ENCODE measurements at places on chromosomes 11 and 22.

- DNase-seq, result no peak
Observed at GRCh38 chr11:111206472-111206871, 39.1 kb upstream of the POU2AF2 start.

DNA sequence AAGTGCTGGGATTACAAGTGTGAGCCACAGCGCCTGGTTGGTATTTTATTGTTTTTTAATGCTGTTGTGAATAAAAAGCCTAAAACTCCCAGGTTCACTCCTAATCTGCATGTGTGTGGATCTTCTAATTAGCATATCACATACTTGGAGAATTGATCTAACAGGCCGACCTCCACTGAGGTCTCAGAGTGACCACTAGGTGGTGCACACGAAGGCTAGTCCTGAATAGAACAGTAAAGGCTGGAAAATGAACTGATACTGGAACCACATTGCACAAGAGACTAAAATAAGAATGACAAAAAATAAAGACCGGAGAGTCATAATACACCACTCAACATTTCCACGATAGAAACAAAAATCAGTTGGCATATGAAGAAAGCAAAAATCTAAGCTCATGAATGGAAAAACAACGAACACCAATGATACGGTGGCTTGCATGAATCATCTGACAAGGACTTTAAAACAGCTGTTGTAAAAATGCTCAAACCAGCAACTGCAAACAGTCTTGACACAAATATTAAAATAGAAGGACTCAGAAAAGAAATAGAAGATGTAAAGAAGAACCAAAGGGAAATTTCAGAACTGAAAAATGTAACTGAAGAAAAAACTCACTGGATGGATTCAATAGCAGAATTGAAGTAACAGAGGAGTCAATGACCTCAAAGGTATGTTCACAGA lies 19.2 kb downstream of the PIM3 start:
- no peak for DNase-seq

GRCh38 chr11:68998390-68998911 lies 14.6 kb downstream of the MRGPRF start:
- DNase-seq, result no peak

DNA sequence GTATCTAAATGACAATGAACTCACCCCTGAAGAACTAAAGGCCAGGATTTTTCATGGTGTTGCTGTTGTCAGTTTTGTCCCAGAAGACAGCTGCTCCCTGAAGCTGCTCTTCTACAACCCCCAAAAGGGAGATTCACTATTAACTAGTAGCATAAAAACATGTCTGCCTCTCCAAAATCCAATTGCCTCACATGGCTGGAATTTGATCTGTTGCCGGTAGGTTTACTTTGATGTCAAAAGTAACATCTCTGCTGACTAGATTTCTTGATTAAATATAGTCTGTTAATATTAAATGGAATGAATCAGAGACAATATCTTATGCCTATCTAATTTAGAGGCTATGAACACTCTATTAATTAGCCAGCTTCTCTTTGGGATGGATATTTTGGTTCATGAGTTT lies 425.4 kb downstream of the ETS1 start:
- DNase-seq, result no peak

- peak; percentile 84 for DNase-seq
Observed at GRCh38 chr22:18075720-18076497, 1.9 kb upstream of the PEX26 start.

DNA sequence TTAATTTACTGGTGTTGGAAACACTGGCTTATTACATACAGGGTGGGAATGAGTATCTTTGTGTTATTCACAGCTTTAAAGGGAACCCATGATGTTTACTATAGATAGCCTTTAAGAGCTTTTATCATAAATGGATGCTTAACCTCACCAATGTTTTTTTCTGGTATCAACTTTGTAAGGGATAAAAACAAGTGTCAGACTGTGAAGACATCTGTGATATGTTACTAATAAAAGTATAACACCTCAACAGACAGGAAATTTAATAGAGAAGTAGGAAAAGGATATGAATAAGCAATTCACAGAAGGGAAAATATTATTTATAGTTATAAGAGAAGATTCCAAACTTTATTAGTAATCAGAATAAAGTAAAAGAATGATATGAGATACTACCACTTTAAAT lies 46.3 kb downstream of the ACAT1 start:
- peak; percentile 16 for DNase-seq

- DNase-seq, result no peak
Observed at GRCh38 chr11:35235498-35235897, 96.5 kb downstream of the CD44 start.

- no peak for DNase-seq
Observed at GRCh38 chr11:115104851-115105453, 399.3 kb downstream of the CADM1 start.

DNA sequence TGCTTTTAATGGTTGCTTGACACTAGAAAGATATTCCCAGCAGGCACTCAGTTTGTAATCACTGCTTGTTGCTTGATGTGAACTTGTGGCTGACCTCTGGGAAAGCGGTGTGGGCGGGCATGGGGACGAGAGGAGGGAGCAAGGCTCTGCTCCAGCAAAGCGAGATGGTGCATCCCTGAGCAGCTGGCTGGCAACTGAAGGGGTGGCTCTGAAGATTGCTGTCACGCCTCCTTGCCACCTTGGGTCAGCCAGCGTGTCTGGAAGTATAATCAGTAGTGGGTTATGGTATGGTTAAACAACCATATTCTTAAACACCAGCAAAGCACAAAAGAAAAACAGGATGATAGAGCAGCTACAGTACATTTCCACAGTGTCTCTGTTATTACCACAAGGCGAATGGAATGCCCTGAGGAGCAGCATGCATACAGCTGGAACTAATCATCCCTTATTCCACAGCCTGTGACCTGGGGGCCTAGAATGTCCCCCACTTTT lies 124.5 kb downstream of the TRIM44 start:
- DNase-seq, result no peak

GRCh38 chr22:26482161-26482560 lies 1.4 kb downstream of the HPS4 start:
- no peak for DNase-seq

DNA sequence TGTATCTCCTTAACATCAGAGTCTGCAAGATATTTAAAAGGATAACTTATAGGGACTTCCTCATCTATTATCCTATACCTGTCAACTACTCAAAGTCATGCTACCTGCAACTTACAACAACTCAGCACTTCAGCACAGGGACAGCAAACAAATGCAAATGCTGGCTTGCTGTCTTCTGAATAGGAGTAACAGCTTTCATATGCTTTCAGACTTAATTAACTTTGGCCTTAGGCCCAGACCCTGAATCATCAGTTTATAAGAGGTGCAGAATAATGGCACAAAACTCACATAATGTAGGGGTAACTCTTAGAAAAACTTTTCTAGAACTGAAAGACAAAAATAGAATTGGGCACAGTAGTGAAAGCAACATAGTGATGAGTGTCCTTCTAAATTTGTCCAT lies 953.4 kb downstream of the DLG2 start:
- DNase-seq, result no peak

DNA sequence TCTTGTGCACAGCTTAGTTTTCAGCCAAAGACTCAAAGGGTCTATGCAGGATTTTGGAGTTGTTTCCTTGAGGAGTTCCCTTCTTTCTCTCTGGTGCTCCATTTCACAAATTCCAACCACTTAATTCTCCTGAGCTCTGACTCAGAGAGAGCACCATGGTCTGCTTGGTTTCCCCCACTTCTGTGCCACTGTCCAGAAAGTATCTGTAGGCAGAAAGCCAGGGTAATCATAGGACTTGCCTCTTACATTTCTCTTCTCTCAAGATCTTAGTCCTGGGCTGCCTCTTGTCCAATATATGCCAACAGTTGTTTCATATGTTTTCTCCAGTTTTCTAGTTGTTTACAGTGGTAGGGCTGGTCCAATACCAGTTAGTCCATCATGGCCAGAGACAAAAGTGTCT lies 6.4 kb upstream of the MRGPRD start:
- no peak for DNase-seq

- no peak for DNase-seq
Observed at GRCh38 chr11:67303835-67304411, 593 bp downstream of the SSH3 start.

- DNase-seq, result peak; percentile 36
Observed at GRCh38 chr11:69630017-69630416, 10.9 kb upstream of the CCND1 start.

DNA sequence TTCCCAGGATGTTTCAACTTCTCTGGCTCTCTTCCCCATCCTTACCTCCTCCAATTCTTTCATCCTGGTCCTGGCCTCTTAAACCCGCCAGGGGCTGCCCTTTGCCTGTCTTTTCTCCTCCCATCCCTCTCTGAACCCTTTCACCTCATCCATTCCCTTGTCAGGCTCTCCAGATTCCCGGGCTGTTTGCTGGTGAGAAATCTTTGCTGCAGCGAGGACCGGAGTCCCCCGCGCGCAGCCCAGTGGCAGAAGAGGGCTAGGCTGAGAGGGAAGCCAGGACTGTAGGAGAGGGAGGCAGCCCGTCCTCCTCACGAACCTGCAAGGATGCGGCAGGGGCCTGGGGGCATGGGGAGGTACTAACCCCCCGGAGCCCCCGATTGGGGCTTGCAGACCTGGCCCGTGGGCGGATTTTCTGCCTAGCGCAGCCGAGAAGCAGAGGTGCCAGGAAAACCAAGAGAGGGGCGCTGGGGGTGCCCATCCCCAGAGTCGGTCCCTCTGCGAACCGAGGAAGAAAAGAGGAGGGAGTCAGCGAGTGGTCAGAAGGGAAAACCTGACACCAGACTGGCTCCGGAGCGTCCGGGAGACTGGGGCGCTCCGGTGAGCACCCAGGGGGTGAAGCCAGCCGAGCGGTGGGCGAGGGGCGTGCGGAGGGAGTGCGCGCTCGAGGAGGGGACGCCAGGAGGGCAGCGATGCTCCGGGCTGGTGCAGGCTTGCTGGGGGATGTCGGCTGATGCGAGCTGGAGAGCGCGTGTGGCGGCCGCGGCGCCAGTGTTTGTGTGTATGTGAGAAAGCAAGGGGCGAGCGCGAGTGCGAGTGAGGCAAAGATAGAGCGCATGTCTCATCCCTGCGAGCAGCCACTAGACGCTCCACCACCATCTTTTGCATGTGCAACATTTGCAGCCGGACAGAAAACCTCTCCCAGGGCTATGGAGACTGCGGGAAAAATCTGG lies at the start of gene GRIA4:
Gene GRIA4, plus strand, starts transcription at position 242 of the 950 bp plus-strand sequence. CDS start 925 bp downstream, outside the sequence.
- peak; percentile 37 for DNase-seq

GRCh38 chr22:46058091-46058420 lies 81.1 kb upstream of the WNT7B start:
- peak; percentile 45 for DNase-seq

- DNase-seq, result no peak
Observed at GRCh38 chr11:128860571-128861361, 6.3 kb downstream of the KCNJ1 start.

DNA sequence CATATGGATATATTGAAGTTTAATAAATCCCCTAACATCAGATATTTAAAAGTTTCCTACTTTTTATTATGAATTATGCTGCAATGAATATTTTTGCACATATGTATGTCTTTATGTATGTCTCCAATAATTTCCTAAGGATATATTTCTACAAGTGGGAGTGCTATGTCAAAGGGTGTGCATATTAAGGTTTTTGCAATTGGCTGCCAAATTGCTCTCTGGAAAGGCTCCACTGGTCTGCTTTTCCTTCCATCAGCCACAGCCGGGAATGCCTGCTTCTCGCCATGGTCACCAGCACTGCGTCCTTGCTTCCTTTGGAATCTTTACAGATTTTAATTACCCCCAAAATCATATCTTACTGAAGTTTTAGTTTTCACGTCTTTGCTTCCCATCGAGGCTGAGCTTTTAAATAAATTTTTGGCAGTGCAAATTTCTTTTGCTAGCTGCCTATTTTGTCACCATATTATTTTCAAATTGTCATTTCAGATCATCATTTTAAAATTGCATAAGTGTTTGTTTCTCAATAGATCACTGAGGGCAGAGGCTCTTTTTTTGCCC lies 221.7 kb downstream of the SNX19 start:
- DNase-seq, result no peak

DNA sequence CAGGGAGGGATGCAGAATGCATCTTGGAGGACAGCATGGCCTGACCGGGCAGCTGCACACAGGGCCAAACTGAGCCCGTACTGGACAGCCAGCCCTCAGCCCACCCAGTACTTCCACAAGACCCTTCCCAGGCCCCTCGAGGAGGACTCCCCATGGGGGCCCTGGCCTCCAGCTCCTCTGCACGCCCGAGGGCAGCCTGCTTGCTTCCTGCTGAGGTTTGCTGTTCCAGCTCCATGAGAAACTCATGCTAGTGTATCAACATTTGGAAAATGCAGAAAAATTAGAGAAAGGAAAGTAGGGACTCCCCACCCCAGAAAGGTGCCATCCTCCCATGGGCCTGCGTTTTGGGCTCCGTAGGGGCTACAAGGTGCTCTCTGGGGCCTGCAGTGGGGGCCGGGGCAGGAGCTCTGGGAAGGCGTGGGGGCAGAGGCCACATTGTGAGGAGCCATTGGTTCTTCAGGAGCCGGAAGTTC lies 21.3 kb upstream of the CCDC188 start:
- no peak for DNase-seq

GRCh38 chr11:63884196-63884932 lies 32.6 kb downstream of the RCOR2 start:
- DNase-seq, result no peak

DNA sequence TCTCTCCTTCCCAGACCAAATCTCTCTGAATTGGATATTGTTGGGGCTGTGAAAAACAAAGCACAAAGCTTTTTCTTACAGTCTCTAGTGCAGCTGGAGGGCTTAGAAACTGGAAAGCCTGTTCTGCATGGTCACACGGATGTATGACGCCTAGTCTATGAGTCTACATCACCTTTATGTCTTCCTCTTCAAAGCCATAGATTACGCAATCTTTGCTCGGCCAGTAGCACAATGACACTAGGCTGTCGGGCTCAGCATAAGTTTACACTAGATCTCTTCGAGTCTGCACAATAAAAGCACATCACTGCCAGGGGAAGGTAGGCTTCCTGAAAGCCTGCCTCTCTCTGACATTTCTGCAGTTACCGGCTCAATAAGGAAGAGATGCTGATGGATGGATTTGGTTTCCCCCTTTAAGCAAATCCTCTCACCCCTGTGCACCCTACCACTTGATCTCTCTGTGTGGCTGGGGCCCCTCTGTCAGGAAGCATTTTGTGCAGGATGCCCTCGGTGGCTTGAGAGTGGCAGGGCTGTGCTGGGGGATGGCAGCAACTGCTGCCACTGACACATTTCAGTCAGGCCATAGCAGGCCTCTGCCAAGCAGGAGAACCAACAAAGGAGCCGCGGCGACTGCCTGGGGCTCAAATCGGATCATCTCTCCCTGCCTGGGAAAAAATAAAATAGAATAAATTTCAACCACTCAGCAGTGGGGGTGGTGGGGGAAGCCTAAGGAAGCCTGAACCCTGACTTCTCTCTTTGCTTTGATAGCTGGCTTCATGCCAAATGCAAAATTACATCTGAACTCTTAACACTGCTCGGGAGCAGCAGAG lies 1272.8 kb downstream of the LRRC4C start:
- DNase-seq, result no peak
